ENCODE measurements at places on chromosomes 16 and 17.
A peak's percentile ranks its signal among the peaks of the same experiment; 100 is the strongest.

DNA sequence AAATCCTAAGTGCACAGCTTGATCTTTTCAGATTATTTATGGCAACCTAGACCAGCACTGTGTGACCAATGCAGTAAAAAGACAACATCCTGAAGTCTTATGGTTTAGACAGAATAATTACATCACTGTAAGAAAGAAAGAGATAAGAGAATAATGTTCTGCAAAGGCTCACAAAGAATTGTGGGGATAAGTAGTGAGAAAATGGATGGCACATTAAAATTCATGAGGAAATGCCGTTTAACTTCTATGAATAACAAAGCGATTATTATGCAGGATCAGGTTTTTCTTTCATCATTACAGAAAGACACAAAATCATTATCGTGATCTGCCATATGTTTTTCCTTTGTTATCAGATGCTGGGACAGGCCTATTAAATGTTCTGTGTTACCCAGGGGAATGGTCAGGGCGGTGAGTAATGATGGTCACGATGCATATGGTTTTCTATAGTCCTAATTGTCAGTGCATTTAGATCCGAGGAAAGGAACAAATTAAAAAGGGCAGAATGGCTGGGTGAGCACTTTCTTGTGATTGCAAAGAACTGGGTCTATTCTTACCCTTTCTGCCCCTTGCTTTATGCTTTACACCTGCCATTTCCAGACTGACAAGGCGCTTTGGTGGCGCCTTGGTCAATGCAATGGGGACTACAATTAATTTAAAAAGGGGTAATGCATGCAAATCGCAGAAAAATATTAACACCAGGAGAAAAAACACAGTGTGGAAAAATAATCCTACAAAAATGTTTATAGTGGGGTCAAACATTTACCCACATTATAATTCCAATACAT, 18.1 kb upstream of the DHX40 start:
- DNase-seq, result no peak

GRCh38 chr17:3318336-3318735, 20.2 kb upstream of the OR3A1 start:
- no peak for DNase-seq

- DNase-seq, result peak; percentile 60
Measured at GRCh38 chr17:17859909-17860765, 23.4 kb upstream of the SREBF1 start.

- DNase-seq, result no peak
Measured at GRCh38 chr17:53907435-53907834, 84.7 kb downstream of the KIF2B start.

DNA sequence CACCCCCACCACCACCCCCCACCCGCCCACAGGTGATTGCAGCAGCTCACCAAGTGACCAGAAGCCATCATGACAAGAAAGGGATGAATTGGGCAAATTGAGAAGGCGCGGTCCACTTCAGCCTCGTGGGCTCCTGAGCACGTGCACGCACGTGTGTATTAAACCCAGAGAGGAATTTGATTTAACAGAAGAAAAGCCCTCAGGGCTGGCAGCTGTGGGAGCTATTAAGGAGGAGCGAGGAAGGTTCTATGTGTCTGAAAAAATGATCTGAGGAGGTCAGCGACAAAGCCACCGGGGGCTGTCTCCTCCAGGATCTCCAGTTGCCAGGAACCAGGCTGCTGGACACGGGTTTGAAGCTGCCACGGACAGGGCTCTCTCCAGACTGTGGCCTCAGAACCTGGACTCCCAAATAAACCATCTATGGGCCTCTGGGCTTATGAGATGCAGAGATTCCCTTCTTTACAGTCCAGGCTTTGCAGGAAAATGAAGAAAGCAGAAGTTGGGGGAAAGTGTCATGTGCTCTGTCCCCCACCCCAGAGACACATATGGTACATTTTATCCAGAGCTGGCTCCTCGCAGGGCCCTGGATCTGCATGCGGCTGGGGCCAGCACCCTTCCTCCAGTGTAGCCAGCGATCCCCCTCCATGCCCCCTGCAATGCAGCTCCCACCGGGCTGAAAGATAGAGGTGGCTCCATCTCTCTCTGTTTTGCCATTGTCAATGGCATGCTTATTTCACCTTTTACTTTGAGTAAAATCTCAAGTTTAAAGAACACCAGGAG, 219.7 kb upstream of the RPL38 start:
- DNase-seq, result no peak

GRCh38 chr16:705431-706188, at the start of gene FBXL16:
TSS of gene FBXL16 (minus strand) at chr16:705801. CDS start at chr16:697405, 8,396 bp downstream.
- DNase-seq, result no peak

GRCh38 chr17:68441070-68441770, 16.1 kb downstream of the WIPI1 start:
- no peak for DNase-seq

DNA sequence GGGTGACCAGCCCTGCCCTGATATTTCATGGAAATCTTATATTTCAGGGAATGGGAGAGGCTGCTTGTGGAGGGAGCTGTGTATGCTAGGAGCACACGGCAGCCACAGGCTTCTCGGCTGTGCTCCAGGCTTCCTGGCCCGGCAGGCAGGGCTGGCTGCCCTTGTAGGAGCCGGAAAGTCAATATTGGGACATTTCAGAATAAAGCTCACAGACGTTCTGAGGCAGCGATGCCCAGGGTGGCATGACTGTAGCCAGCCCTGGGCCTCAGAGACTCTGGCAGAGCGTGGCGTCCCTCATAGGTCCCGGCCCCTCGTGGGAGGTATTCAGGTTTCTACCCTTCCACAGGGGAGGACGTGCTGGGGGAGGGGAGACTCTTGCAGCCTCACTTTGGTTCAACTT, 65.7 kb downstream of the BANP start:
- no peak for DNase-seq

DNA sequence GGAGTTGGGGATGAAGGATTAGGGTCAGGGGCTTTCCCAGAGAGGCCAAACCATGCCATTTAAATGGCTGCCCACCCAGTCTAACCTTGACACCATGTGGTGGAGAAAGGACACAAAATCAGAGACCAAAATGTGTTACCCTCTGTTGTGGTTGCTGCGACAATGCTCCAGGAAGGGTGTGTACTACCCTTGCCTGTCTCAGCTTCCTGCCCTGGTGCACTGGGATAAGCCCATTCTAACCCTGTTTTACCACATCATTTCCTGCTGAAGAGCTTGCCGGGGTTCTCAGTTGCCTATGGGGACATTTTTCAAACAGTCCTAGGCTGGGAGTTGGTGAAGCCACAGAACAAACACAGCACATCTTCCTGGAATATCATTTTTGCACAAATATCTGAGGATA, 4.9 kb downstream of the OR4D1 start:
- DNase-seq, result peak; percentile 22

- DNase-seq, result no peak
Measured at GRCh38 chr16:25633549-25633948, 58.2 kb upstream of the HS3ST4 start.

DNA sequence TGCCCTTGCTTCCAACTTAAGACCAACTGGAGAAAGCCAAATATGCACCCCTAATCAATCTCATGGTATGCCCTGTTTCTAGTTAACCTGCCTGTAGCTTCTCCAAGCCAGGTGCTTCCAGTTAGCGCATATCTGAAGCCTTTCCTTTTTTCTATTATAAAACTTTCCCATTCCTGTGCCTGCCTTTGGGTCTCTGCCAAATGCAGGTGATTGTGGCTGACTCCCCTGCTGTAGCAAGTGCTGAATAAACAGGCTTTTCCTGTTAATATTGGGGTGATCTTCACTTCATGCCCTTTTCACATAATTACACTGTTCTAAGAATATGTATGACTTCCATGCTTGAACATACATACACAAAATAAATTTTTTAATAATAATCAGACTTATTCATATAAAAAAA, 207.4 kb downstream of the TANC2 start:
- DNase-seq, result no peak

DNA sequence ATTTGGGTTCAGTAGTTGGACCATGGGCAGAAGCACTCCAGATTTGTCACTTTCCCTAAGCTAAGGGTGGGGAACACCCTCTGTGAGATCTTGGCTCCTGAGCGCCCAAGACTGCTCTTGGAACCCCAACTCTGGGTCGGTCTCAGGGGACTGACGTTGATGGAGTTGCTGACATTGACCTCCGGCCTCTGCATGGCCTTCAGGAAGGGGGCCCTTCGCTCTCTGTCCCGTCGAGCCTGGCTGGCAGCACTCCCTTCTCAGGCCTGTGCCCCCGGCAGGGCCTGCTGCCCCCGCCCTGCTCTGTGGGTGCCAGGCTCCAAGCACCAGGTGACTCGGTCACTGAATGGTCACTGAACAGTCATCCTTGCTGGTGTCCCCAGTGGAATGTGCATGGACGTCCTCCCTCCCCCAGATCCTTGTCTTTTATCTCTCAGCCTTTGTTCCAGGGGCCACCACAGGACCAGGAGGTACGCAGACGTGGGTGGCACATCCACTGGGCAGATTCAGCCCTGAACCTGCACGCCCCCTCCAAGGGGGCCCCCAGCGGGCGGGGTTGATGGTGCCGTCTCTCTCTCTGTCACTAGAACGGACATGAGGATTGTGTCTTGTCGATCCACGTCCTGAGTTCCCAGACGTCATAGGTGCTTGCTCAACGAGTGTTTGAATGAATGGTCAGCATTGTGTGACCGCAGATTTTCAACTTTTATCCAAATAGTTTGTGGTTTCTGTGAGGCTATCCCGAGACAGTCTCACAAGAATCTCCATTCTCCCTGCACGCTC, 314.5 kb downstream of the SEC14L1 start:
- DNase-seq, result no peak

DNA sequence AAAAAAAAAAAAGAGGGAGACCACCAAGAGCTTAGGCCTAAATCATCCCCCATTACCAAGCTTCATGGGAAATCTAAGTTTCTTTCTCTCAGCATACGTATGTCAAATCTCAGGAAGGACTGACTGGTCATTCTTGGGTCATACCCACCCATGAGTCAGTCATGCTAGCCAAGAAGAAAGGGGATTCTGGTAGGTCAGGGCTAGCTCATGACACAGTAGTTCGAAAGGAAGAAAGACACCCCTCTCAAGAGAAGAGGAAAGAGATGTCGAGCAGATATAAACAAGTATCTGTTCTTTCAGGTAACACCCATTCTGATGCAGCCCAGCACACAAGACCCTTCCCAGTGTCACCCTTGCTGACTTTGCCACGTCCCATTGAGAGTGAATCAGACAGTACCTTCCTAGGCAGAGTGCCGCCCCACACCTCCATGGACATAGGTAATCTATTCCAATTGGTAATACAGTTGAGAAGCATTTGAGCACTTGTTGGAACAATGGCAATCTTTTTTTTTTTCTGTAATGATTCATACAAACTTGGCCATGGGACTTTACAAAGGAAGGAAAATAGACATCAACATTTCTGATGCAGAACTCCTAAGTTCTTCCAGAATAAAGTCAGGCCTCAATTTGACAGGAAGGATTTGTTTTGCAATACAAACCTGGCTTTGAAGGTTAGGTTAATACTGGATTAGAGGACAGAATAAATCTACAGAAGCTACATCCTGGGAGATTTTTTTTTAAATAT, 38.2 kb downstream of the COPRS start:
- DNase-seq, result no peak

DNA sequence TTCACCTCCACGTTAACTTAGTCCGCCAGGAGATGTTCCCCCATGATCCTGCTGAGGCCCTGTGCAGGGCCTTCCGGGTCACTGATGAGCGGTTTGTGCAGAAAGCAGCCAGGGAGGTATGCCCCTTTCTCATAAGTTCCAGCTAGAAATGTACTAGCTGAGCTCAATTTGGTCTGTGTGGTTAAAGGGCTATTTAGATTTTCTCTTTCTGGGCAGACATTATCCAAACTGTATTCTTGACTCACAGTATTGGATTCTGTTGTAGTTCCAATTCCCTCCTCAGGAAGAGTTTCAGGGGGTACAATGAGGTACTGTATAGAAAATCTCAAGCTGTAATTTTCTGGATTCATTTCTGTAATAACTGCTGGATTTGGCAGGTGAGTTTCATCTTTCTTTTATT, 137.1 kb downstream of the TRIM37 start:
- DNase-seq, result no peak

GRCh38 chr17:82043507-82043906, 6.0 kb upstream of the DCXR start:
- no peak for DNase-seq

DNA sequence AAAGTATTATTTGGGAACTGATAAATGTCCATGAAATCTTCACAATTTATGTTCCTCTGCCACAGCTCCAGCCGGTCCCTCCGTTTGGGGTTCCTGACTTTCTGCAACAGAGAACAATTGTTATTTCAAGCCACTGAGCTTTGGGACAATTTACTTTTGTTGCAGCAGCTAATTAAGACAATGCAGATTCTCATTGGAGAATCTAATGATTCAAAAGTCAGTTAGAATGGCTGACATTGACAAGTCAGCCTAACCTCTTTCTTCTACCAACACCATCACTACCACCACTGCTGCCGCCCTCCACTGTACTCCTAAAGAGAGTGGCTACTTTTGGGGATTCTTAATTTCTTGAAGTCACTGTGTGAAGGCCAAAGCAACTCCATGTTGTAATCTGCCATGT, 15.0 kb upstream of the HEATR6 start:
- DNase-seq, result no peak

DNA sequence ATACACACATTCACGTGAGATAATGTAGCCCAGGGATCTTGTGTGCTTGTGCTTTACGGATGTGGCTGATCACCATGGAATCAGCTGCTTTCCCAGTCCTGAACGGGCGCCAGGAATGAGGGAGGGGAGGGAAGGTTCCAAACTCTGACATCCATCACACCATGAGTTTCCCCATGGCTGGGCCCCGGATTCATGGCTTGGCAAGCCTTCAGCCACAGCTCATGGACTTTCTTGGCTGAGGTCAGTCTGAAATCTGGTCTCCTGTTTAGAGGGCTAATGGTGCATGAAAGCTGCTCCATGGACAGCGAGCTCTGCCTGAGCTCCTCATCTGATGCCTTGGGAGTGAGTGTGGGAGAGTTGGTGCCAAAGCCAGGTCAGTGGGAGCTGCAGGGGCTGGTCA, 767.6 kb upstream of the EEF2KMT start:
- no peak for DNase-seq

DNA sequence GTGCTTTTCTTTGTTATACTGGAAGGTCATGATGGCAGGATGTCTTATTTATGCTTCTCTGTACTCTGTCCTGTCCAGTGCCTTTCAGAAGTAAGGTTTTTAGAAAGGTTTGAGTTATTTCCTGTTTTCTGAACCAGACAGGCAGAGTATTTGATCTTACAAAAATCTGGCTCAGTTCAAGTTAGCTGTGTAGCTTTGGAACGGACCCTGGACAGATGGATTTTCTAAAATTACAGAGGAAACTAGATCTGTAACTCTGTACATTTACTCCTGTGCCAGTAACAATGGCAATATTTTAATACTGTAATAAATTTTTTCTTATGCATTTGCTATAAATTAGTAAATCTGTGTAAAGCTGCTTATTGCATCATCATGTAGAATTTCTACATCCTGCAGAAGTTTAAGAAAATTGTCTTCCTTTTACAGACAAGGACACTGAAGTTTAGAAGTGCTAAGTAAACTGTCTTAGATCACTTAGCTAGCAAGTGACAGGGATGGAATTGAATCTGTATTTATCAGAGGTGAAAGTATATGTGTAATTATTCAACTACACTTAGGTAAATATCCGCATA, 347.6 kb downstream of the WWOX start:
- no peak for DNase-seq

- no peak for DNase-seq
Measured at GRCh38 chr17:30939051-30939689, 17.4 kb downstream of the ADAP2 start.

GRCh38 chr17:47989700-47990099, 18.8 kb downstream of the CDK5RAP3 start:
- DNase-seq, result no peak

Data from activated T-helper 1 cell treated with anti-CD3 and anti-CD28 coated beads, Interleukin-2, amount 50 U/mL, for 16 hours (primary cell).